Activated naive CD8-positive, alpha-beta T cell treated with anti-CD3 and anti-CD28 coated beads for 36 hours (primary cell): ENCODE measurements at places on chromosomes 11 and 22.
A peak's percentile ranks its signal among the peaks of the same experiment; 100 is the strongest.

DNA sequence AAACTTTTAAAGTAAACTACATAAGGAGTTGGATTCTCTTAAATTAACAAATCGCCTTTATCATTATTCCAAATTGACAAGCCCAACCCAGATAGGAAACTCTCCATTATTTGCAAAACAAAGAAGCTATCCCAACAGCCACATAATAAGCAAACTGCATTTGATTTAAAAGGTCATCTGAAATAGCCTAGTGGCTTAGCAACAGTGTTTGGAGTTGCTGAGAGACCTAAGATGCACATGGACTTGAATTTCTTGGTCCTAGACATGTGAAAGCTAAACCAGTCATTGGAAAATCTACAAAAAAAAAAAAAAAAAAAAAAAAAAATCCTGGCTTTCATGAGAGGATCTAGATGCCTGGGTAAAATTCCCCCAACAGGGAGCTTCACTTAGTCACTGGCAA, 69.5 kb downstream of the PRCP start:
- H3K4me3 ChIP-seq, result no peak overlapping the region
- DNase-seq, result no peak
- no peaks in the 10 kb centered on the region for H3K4me1 ChIP-seq
- H3K27me3 ChIP-seq, result no peaks in the 10 kb centered on the region

GRCh38 chr11:109236188-109236587, 185.8 kb upstream of the C11orf87 start:
- no peak overlapping the region for H3K4me3 ChIP-seq
- no peak for DNase-seq
- H3K27me3 ChIP-seq, result no peaks in the 10 kb centered on the region
- no peaks in the 10 kb centered on the region for H3K36me3 ChIP-seq
- H3K27ac ChIP-seq, result no peak overlapping the region
- no peaks in the 10 kb centered on the region for H3K4me1 ChIP-seq

- peaks cover 8% of the 10 kb centered on the region for H3K4me1 ChIP-seq
- H3K27ac ChIP-seq, result peak overlapping the region; percentile 64
- H3K27me3 ChIP-seq, result no peaks in the 10 kb centered on the region
- peaks cover 3% of the 10 kb centered on the region for H3K36me3 ChIP-seq
- peak; percentile 85 for DNase-seq
These were observed 2.1 kb upstream of the MEI1 start for GRCh38 chr22:41697126-41697775.

- no peak overlapping the region for H3K4me3 ChIP-seq
- H3K27ac ChIP-seq, result no peak overlapping the region
- peaks cover 32% of the 10 kb centered on the region for H3K36me3 ChIP-seq
- DNase-seq, result no peak
These were observed 20.3 kb downstream of the AP2A2 start for GRCh38 chr11:945986-946385.

DNA sequence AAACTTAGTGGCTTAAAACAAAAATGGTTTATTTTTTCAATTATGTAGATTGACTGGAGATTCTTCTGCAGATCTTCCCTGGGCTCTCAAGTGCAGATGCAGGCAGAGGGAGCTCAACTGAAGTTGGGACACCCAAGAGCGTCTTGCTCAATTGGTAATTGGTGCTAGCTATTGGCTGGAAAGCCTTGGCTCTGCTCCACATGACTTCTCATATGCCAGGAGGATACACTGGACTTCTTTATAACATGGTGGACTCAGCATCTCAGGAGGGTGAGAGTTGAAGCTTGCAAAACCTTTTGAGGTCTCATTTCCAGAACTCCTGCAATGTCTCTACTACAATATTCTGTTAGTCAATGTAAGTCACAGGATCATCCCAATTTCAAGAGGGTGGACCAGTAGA, 42.2 kb upstream of the PRSS23 start:
- no peaks in the 10 kb centered on the region for H3K4me1 ChIP-seq
- no peaks in the 10 kb centered on the region for H3K36me3 ChIP-seq
- H3K4me3 ChIP-seq, result no peak overlapping the region
- no peak overlapping the region for H3K27ac ChIP-seq
- DNase-seq, result no peak
